Stimulated activated CD4-positive, alpha-beta T cell treated with anti-CD3 and anti-CD28 coated beads, Interleukin-12 subunit alpha, Interleukin-12 subunit beta, amount 100 ng/mL, for 24 hours (primary cell): ENCODE measurements at places on chromosomes 12 and 14.

- no peak for DNase-seq
Measured at GRCh38 chr14:55545779-55546178, 34.2 kb upstream of the KTN1 start.

GRCh38 chr14:22870811-22871223 lies 723 bp upstream of the LRP10 start:
- no peak for DNase-seq

DNA sequence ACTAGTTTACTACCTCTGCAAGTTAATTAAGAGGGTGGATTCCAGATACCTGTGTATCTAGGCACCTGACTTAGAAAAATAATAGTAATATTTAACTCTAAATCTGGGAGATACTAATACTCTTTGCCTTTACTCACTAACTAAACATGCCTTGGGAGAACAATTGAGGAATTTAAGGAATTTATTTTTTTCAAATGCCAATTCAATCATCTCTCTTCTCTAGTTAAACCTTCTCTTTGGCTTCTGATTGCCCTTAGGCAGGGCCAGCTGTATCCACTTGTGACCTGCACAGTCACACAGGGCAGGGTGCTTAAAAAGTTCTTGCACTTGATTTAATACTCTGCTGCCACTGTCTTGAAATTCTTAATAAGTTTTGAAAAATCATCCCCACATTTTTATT lies 142.4 kb downstream of the PLCZ1 start:
- DNase-seq: no peak

- DNase-seq: no peak
Measured at GRCh38 chr12:25875661-25876060, 82.8 kb upstream of the RASSF8 start.

DNA sequence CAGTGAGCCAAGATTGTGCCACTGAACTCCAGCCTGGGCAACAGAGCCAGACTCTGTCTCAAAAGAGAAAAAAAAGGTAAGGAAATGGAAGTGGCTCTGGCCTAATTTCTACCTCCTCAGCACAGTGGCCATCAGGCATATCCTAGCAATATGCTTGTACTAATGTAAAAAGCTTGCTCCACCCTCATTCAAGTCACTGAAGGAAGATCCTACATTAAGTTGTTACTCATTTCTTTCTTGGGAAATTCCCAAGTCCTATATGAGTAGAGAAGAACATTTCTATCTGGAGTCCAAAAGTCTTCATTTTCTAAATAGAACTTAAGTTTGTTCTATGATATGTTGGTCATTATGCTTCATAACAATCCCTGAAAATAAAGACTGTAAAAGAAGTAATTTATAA lies 67.3 kb upstream of the HOXC13 start:
- DNase-seq: no peak

- DNase-seq: no peak
Measured at GRCh38 chr12:61213646-61214045, 1046.6 kb upstream of the USP15 start.

DNA sequence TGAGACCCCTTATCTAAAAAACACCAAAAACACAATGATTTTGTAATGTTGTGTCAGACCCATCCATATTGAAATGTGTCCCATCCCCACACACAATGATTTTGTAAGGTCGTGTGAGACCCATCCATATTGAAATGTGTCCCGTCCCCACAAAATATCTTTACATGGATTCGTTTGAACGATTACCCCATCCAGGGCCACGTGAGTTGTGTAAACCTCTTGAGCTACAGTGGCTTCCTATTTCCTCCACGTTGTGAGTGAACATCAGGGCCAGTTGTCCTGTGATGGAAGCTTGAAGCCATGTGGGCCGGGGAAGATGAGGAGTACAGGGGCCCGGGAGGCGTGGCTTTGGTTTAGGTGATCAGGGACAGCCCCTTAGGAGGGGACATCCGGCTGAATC lies 27.0 kb upstream of the ULK1 start:
- no peak for DNase-seq

GRCh38 chr12:34625116-34625515 lies 602.8 kb downstream of the ALG10 start:
- no peak for DNase-seq

- no peak for DNase-seq
Measured at GRCh38 chr12:41151793-41152192, 36.3 kb upstream of the PDZRN4 start.

DNA sequence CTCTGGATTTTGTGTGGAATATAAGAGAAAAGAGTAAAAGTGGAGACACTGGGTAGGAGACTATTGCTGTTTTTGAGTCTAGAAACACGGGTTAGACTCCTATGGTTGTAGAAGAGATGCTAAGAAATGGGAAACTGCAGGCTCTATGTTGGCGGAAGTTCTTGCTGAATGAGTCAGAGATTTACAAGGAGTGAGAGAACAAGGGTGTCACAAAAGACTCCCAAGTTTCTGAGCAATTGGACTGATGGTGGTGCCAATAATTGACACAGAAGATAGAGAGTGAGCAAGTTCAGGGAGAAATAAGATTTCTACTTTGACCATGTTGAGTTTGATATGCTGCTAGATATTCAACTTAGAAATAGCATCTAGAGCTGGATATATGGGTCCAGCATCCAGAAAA lies 2.6 kb upstream of the PRKD1 start:
- DNase-seq: no peak

DNA sequence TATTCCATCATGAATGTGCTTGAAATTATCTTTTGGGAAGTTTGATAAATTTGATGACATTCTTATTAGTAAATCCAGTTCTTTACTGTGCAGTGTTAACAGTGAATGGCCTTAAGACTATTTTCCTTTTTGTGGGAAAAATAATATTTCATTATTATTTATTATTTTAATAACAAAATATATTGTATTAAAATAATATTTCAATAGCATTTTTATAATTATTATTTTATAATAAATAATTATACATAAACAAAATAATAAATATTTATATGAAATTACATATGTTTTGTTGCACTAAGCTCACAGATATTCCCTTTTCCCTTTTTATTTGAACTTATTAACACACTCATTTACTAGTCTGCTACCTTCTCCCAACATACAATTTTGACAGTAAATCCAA lies 33.6 kb downstream of the PIK3C2G start:
- no peak for DNase-seq

DNA sequence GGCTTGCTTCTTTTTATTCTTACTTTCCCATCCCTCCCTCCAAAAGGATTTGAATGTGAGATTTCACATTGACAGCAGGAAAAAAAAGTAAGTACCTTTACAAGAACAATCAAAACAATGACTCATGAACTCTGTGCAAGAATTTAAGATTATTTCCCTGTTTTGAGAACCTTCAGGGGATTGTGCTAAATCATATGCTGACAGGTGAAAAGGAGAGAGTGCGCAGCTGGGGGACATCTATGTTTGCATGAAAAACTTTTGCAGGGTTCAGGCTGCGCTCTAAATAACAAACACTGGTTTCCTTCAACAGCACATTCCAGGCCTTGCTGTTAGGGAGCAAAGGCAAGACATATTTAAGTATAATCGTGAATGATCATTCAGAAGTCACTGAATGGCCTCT lies 27.3 kb downstream of the RERG start:
- no peak for DNase-seq

DNA sequence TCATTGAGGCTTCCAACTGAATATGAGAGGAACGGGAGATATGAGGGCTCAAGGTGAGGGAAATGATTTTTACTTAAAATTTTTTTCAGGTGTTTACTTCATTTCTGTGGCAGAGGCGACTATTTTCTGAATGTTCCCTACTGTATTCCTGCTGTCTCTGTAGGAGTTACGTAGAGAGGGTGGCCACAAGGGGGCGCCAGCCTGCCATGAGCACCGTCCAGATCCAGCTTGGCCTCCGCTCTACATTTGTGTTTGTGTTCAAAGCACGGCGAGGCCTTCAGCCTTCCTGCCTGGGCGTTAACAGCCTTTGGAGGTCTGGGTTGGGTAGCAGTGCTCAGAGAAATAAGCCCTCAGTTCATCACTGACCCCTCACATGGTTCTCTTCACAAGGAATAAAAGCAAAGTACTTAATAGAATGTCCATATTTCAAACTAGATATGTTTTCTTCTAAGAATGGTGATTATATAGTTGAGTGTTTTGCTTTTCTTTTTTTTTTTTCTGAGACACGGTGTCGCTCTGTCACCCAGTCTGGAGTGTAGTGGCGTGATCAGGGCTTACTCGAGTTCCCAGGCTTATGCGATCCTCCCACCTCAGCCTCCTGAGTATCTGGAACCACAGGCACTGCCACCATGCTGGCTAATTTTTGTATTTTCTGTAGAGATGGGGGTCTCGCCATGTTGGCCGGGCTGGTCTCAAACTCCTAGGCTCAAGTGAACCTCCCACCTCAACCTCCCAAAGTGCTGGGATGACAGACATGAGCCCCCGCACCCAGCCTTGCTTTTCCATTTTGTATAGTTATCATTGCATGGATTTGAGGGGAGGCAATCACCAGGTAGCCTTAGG lies 22.3 kb downstream of the CKB start:
- DNase-seq: peak; percentile 77

DNA sequence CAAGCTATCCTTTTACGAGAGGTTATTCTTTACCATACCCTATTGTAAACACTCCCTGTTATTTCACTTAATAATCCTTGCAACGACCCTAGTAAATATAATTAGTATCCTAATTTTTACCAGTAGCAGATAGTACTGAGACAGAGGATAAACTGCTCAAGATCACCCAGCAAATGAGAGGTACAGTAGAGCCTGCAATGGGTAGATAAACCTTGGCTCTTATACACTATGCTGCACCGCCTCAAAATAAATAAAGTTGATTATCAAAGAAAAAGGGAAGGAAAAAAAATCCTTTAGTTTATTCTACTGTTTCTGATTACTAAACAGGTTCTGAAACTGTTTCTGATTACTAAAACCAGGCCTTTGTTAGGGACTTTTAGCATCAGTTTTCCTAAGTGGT lies 22.5 kb downstream of the YBX3 start:
- DNase-seq: no peak

DNA sequence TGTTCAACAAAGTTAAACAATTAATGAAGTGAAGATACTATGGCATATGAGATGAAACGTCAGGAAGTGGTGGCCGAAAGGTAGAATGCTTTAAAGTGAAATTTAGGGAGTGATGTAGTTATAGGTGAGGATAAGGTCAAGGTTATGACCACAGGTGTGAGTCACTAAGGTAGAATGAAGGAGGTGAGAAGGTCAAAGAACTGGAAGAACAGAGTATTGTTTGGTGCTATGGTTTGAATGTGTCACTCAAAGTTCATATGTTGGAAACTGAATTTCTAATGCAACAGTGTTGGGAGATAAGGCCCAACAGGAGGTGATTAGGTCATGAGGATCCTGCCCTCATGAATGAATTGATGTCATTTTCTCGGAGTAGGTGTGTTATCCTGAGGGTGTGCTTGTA lies 293.6 kb downstream of the NELL2 start:
- DNase-seq: no peak

- DNase-seq: no peak
Measured at GRCh38 chr14:93105362-93105761, 10.4 kb downstream of the ITPK1 start.

GRCh38 chr12:13026286-13026685 lies 17.9 kb upstream of the FAM234B start:
- no peak for DNase-seq

GRCh38 chr12:116381744-116382685 lies 104.5 kb upstream of the MED13L start:
- DNase-seq: no peak

GRCh38 chr12:109612975-109613502 lies 39.4 kb downstream of the MVK start:
- DNase-seq: no peak

- DNase-seq: no peak
Measured at GRCh38 chr12:3897371-3897971, 24.3 kb upstream of the PARP11 start.

- DNase-seq: no peak
Measured at GRCh38 chr14:68695856-68696255, 97.0 kb downstream of the ZFP36L1 start.

DNA sequence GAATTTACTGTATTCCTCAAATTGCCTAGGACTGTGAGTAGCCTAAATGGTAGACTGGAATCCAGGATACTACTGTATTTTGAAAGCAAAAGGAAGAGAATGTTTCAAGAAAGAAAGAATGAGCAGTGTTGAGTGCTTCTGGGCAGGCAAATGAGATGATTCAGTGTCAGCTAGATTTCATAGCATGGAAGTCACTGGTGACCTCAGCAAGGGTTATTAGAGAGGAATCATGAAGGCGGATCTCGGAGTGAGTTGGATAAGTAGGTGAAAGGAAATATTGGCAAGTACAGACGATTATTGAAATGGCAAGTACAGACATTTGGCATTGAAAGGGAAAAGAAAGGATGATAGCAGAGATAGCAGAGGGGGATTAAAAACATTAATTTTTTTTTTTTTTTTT lies 27.1 kb downstream of the VRK1 start:
- DNase-seq: no peak

DNA sequence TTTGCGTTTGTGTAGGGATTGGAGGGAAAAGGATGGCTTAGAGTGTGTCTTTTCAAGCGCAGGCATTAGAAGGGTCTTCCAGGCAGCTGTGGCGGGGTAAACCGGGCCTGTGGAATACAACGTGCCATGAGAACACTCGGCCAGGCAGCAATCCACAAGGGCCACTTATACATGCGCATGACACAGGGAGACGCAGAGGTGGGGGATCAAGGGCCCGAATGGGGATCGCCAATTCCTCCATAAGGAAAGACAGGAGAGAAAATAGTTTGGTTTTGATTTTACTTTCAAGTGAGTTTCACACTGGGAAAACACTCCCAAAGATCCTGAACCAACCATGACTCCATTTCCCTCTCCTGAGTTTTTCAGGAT lies 71.6 kb downstream of the SPRING1 start:
- DNase-seq: no peak

GRCh38 chr12:111529424-111530368 lies 69.4 kb downstream of the ATXN2 start:
- DNase-seq: peak; percentile 42

DNA sequence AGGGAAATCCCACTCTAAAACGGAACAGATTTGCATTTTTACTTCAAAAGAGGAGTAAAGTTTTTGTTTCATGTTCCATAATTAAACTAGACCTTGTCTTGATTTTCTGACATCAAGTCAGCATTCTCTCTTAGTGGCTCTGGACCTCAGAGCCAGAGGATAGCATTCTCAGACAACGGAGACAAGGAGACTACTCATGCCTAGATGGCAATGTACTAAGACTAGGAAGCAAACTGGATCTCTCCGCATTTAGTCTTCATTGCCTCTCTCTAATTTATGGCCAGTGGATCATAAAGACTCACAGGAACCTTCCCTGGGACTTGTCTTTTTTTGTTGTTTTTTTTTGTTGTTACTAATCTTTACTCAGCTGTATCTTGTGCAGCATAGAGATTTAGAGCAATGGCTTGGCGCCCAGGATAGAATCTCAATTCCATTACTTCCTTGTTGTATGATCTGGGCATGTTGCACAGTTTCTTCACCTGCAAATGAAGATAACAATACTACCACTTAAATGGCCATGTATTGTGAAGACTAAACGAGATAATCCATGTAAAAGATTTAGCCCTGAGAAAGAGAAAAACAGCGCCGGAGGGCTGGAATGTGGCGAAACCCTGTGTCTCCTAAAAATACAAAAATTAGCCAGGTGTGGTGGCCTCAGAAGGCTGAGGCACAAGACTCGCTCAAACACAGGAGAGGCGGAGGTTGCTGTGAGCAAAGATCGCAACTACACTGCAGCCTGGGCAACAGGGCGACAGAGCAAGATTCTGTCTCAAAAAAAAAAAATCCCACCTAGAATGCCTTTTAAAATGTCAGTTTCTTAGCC lies 4.0 kb upstream of the GEMIN2 start:
- no peak for DNase-seq

GRCh38 chr12:120767071-120768024 lies 41.7 kb downstream of the ACADS start:
- DNase-seq: no peak
